PC-9 (cell line): ENCODE measurements at places on chromosomes 11 and 22. TPM values are rescaled to one million over a fixed set of nuclear protein-coding genes. Genes with fewer than 3 reads are reported as not detected.

Gene SLC6A5
- total RNA-seq, result not detected in 2 replicates

Gene TSPAN32
- not detected in 2 replicates for total RNA-seq

Gene KCNQ1OT1
- total RNA-seq, result 3.4 and 4.3 TPM in 2 replicates

Gene E2F8
- total RNA-seq, result 22.0 and 26.7 TPM in 2 replicates

Gene LGR4
- 33.4 and 37.4 TPM in 2 replicates for total RNA-seq

Gene OR5D16
- not detected in 2 replicates for total RNA-seq

Gene UPB1
- total RNA-seq, result 0.17 and 0.80 TPM in 2 replicates

Gene GLYAT
- not detected in 2 replicates for total RNA-seq

Gene ELFN2
- 30.8 and 36.6 TPM in 2 replicates for total RNA-seq

Gene KRTAP5-9
- not detected in 2 replicates for total RNA-seq

Gene RFPL2
- total RNA-seq, result not detected in 2 replicates

Gene BACE1-AS
- 5.7 and 8.8 TPM in 2 replicates for total RNA-seq

Gene PLXNB2
- total RNA-seq, result 250 and 260 TPM in 2 replicates

Gene CCDC15
- total RNA-seq, result 2.7 and 2.8 TPM in 2 replicates

Gene XKR3
- not detected in 2 replicates for total RNA-seq

Gene CEND1
- total RNA-seq, result not detected in 2 replicates

Gene PNPLA5
- not detected in 2 replicates for total RNA-seq

Gene POLR2L
- total RNA-seq, result 87.4 and 99.7 TPM in 2 replicates

Gene OR52I1
- 0.15 TPM in 1 of 2 replicates, not detected in the other for total RNA-seq

Gene CTTN
- 533 and 570 TPM in 2 replicates for total RNA-seq

Gene CALCA
- total RNA-seq, result not detected in 2 replicates

Gene INPP5J
- total RNA-seq, result 1.7 and 3.1 TPM in 2 replicates

Gene C22orf31
- total RNA-seq, result not detected in 2 replicates

Gene KRTAP5-10
- not detected in 2 replicates for total RNA-seq

Gene PANX3
- total RNA-seq, result not detected in 2 replicates

Gene ART1
- total RNA-seq, result not detected in 2 replicates

Gene GSTT2B
- 0.50 TPM in 1 of 2 replicates, not detected in the other for total RNA-seq

Gene ASCL2
- not detected in 2 replicates for total RNA-seq

Gene SPDYC
- total RNA-seq, result not detected in 2 replicates

Gene TMA7B
- not detected in 2 replicates for total RNA-seq

Gene OR10A2
- total RNA-seq, result not detected in 2 replicates

Gene TREH
- not detected in 2 replicates for total RNA-seq

Gene ZPR1
- total RNA-seq, result 29.6 and 33.0 TPM in 2 replicates

Gene OR5D13
- total RNA-seq, result not detected in 2 replicates

Gene OR6T1
- total RNA-seq, result not detected in 2 replicates

Gene KDELR3
- total RNA-seq, result 15.5 and 18.9 TPM in 2 replicates

Gene PATE2
- 1.3 TPM in 2 replicates for total RNA-seq

Gene SCN4B
- total RNA-seq, result 0.08 TPM in 1 of 2 replicates, not detected in the other

Gene KCNK4
- 0.53 and 0.57 TPM in 2 replicates for total RNA-seq

Gene OR9Q1
- not detected in 2 replicates for total RNA-seq

Gene FOLR2
- total RNA-seq, result not detected in 2 replicates

Gene TBX1
- total RNA-seq, result 0.74 and 2.4 TPM in 2 replicates

Gene GAB4
- total RNA-seq, result not detected in 2 replicates

Gene DGCR6
- total RNA-seq, result 0.63 and 1.4 TPM in 2 replicates

Gene OR8D4
- not detected in 2 replicates for total RNA-seq

Gene IL17REL
- total RNA-seq, result not detected in 2 replicates

Gene TP53AIP1
- total RNA-seq, result not detected in 2 replicates

Gene TRPC6
- total RNA-seq, result not detected in 2 replicates

Gene LINC01488
- not detected in 2 replicates for total RNA-seq

Gene VPREB1
- total RNA-seq, result not detected in 2 replicates

Gene CST6
- total RNA-seq, result 52.0 and 58.5 TPM in 2 replicates

Gene CYP2D6
- total RNA-seq, result 6.7 TPM in 2 replicates

Gene MAP6
- 0.45 TPM in 1 of 2 replicates, not detected in the other for total RNA-seq

Gene TRIM49
- not detected in 2 replicates for total RNA-seq

Gene FLRT1
- total RNA-seq, result 0.25 and 0.44 TPM in 2 replicates

Gene OR51E2
- not detected in 2 replicates for total RNA-seq
